ENCODE measurements at places on chromosomes 13 and 19. TPM values are rescaled to one million over a fixed set of nuclear protein-coding genes. Genes with fewer than 3 reads are reported as not detected.

Gene SYDE1
- not detected for total RNA-seq

Gene ATCAY
- total RNA-seq: not detected

- no peaks in the 10 kb centered on the region for H3K27me3 ChIP-seq
- H3K36me3 ChIP-seq: no peaks in the 10 kb centered on the region
Measured at GRCh38 chr13:26996965-26997752, 174.5 kb downstream of the USP12 start.

Gene SIGLEC8
- not detected for total RNA-seq

GRCh38 chr19:10431254-10431942 lies 11.1 kb downstream of the PDE4A start:
- DNase-seq: peak; percentile 61
- H3K36me3 ChIP-seq: no peaks in the 10 kb centered on the region
- H3K4me3 ChIP-seq: peak overlapping the region; percentile 54
- peaks cover 4% of the 10 kb centered on the region for H3K27me3 ChIP-seq
- H3K27ac ChIP-seq: peak overlapping the region; percentile 56

GRCh38 chr19:8148088-8148409 lies 1.3 kb downstream of the FBN3 start:
- DNase-seq: no peak
- no peak overlapping the region for H3K4me3 ChIP-seq
- no peaks in the 10 kb centered on the region for H3K4me1 ChIP-seq
- H3K27ac ChIP-seq: no peak overlapping the region
- H3K36me3 ChIP-seq: no peaks in the 10 kb centered on the region
- peaks cover 6% of the 10 kb centered on the region for H3K27me3 ChIP-seq

DNA sequence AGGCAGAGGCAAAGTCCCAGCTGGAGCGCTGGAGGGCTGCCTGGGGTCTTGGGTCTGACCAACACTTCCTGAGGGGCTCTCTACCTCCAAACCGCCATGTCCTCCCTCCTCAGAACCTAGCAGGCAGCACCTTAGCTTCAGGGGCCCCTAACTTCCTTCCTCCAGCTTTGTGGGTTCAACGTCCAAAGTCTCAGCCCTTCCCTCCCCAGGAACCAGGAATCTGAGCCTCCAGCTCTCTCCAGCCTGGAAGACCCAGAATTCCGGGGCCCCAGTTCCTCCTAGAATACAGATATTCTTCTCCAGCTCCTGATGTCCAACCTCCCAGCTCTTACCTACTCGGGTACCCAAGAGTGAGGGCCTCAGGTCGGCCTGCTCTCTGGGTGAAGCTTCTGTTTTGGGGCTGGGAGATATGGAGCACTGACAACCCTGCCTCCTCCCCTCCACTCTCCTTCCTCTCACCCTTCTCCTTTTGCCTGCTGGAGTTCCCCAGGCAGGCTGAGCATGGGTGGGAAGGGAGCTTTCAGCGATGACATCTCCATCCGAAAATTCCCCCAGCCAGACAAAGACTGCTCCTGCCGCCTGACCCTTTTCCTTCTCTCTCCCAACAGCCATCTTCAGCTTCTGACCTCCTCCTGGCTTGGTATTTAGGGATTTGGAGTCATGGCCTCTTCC lies 3.5 kb downstream of the TMEM150B start:
- no peaks in the 10 kb centered on the region for H3K36me3 ChIP-seq
- H3K27ac ChIP-seq: no peak overlapping the region
- H3K27me3 ChIP-seq: no peaks in the 10 kb centered on the region
- H3K4me1 ChIP-seq: no peaks in the 10 kb centered on the region
- no peak for DNase-seq

DNA sequence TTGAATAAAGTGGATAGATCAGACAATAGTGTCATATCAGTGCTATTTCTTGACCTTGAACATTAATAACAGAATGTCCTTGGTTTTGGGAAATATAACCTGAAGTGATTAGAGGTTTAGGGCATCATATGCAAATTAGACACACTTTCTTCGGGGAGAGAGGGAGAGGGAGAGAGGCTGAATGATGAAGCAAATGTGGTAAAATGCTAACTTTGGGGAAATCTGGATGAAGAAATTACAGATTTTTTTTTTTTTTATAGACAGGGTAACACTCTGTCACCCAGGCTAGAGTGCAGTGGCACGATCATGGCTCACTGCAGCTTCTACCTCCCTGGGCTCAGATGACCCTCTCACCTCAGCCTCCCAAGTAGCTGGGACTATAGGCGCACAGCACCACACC lies 3.9 kb upstream of the NCR1 start:
- no peaks in the 10 kb centered on the region for H3K27me3 ChIP-seq
- H3K4me3 ChIP-seq: no peak overlapping the region
- H3K27ac ChIP-seq: no peak overlapping the region
- no peak for DNase-seq
- H3K36me3 ChIP-seq: no peaks in the 10 kb centered on the region

GRCh38 chr13:52414963-52415362 lies 9.0 kb upstream of the THSD1 start:
- H3K4me1 ChIP-seq: no peaks in the 10 kb centered on the region
- H3K4me3 ChIP-seq: no peak overlapping the region
- H3K36me3 ChIP-seq: peaks cover 2% of the 10 kb centered on the region
- H3K27me3 ChIP-seq: no peaks in the 10 kb centered on the region
- H3K27ac ChIP-seq: no peak overlapping the region
- no peak for DNase-seq

GRCh38 chr13:73696271-73696670 lies 437.9 kb downstream of the KLF12 start:
- H3K4me1 ChIP-seq: no peaks in the 10 kb centered on the region
- H3K27me3 ChIP-seq: no peaks in the 10 kb centered on the region
- no peak overlapping the region for H3K4me3 ChIP-seq
- no peak for DNase-seq
- H3K27ac ChIP-seq: no peak overlapping the region

- no peak overlapping the region for H3K4me3 ChIP-seq
- H3K4me1 ChIP-seq: no peaks in the 10 kb centered on the region
- no peaks in the 10 kb centered on the region for H3K36me3 ChIP-seq
- no peak for DNase-seq
Measured at GRCh38 chr13:63605403-63605802, 2189.8 kb upstream of the PCDH20 start.

DNA sequence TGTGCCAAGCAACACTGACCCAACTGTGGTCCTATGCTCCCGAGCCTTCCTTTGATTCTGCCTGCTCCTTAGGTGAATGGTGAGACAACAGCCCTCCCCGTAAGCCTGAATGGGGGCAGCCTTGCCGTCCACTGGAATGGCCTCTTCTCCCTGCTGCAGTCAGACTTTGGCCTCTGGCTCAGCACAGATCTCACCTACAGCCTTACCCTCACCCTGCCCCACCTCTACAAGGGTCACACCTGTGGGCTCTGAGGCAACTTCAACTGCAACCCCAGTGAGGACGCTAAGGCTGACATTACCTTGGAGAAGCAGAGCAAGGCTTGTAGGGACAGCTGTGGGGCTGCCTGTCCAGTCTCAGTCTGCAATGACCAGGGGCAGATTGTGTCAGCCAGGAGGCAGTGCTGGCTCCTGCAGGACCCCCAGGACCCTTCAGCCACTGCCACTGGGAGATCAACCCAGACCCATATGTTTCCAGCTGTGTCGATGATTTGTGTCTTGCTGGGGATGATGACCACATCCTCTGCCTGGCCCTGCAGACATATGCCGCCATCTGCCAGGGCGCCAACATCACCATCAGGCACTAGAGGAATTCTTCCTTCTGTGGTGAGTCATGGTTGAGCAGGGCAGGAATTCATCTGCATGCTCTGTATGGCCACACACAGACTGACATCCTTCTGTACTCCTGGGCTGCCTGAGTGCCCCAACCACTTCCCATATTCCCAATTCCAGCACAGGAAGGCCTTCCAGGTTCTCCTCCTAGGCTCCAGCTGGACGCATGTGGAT lies 27.3 kb upstream of the FXYD3 start:
- no peaks in the 10 kb centered on the region for H3K27me3 ChIP-seq
- no peak overlapping the region for H3K27ac ChIP-seq
- no peak overlapping the region for H3K4me3 ChIP-seq
- no peak for DNase-seq
- peaks cover 21% of the 10 kb centered on the region for H3K4me1 ChIP-seq
- no peaks in the 10 kb centered on the region for H3K36me3 ChIP-seq

DNA sequence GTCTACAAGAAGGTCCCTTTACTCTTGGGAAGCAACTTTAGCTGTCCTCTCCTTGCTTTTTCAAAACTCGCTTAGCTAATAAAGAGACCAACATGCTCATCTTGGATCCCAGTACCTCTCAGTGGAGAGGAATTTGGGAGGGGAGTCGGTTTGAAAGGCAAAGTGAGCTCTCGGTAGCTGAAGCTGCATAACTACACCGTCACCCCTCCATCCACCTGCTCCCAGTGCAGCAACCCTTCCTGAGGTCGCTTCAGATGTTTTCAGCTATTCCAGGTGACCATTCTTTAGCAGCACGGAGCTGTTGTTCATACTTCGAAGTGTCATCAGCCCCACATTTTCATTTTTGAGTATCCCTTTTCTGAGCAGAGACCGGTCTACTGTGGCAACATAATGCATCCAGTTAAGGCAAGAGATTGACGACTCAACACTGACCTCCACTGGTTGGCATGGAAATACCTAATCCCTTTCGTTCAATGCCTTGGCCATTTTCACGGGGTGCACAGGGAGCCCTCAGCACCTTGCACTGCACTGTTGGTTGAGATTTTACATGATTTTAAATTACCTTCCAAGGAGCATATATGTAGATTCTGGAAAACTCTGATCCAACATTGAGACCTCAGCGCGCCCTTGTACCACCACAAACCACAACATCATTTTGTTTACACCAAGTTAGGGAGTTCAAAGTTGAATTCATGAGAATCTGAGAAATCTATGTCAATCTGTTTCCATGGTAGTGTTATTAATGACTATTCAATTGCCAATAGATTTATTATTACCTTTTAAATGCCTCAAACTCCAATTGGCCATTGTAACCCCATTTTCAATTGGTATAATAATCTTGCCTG lies 42.2 kb downstream of the DLEU7 start:
- no peak overlapping the region for H3K4me3 ChIP-seq
- H3K27ac ChIP-seq: no peak overlapping the region
- peaks cover 11% of the 10 kb centered on the region for H3K4me1 ChIP-seq

- peaks cover 12% of the 10 kb centered on the region for H3K36me3 ChIP-seq
Measured at GRCh38 chr19:7959211-7959610, 15.7 kb upstream of the TIMM44 start.

DNA sequence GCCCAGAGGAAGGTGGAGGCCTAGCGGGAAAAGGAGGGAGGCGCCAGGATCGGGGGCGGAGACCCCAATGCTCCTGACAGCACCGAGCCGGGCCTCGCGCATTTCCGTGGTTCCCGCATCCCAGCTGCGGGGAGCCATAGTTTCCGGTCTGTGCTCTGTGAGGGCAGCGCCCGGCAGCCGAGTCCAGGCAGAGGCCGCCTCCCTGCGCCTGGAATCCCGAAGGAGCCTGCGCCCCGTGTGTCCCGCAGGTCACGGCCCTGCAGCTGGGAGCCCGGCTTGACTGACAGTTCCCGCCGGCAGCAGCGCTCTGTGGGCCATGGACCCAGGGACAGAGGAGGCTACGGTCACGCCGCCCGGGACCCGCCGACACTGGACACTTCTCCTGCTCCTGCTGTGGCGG lies 74.6 kb upstream of the C13orf46 start:
- H3K27ac ChIP-seq: no peak overlapping the region
- no peaks in the 10 kb centered on the region for H3K36me3 ChIP-seq
- no peaks in the 10 kb centered on the region for H3K27me3 ChIP-seq

DNA sequence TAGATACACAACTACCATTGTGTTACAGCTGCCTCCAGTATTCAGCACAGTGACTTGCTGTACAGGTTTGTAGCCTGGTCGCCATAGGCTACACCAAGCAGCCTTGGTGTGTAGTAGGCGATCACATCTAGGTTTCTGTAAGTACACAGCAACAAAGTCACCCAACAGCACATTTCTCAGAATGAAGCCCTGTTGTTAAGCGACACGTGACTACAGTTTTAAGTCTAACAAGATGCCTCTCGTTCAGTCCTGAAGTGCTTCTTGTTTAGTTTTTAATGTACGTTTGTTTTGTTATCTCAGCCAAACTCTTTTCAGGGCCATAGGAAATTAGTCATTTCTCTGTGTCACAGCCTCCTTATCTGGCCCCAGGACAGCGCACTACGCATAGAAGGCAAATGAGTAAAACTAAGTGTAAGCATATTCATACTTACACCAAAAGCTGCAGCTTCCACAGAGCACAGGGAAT lies 50.0 kb upstream of the GPR183 start:
- no peaks in the 10 kb centered on the region for H3K36me3 ChIP-seq
- H3K4me3 ChIP-seq: no peak overlapping the region

Gene MYCBP2
- total RNA-seq: 152 TPM

GRCh38 chr19:53581871-53582279 lies 43.9 kb downstream of the ZNF331 start:
- H3K36me3 ChIP-seq: peaks cover 6% of the 10 kb centered on the region
- no peak overlapping the region for H3K4me3 ChIP-seq
- no peaks in the 10 kb centered on the region for H3K4me1 ChIP-seq
- H3K27ac ChIP-seq: no peak overlapping the region
- H3K27me3 ChIP-seq: no peaks in the 10 kb centered on the region

DNA sequence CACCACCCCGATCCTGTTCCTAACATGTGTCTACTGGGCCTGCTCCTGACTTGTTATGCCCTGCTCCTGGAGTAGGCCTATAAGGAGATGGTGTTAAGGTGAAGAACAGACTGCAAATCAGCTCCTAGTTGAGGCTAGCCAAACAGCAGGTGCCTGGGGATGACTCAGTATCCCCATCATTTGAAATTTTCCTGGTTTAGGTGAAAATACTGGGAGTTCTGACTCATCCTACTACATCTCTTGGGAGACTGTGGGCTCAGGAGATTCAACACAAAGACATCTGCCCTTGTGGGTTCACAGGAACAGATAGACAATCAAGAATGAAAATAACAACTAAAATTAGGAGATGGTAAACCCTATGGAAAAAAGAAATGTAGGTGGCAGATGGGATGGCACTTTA lies 41.2 kb downstream of the BRD4 start:
- no peaks in the 10 kb centered on the region for H3K27me3 ChIP-seq
- H3K4me1 ChIP-seq: peaks cover 75% of the 10 kb centered on the region
- no peak for DNase-seq
- no peak overlapping the region for H3K4me3 ChIP-seq

GRCh38 chr19:56842412-56842811 lies 1.9 kb upstream of the PEG3 start:
- H3K4me3 ChIP-seq: no peak overlapping the region
- H3K27ac ChIP-seq: no peak overlapping the region
- no peaks in the 10 kb centered on the region for H3K4me1 ChIP-seq
- no peaks in the 10 kb centered on the region for H3K36me3 ChIP-seq
- no peak for DNase-seq

DNA sequence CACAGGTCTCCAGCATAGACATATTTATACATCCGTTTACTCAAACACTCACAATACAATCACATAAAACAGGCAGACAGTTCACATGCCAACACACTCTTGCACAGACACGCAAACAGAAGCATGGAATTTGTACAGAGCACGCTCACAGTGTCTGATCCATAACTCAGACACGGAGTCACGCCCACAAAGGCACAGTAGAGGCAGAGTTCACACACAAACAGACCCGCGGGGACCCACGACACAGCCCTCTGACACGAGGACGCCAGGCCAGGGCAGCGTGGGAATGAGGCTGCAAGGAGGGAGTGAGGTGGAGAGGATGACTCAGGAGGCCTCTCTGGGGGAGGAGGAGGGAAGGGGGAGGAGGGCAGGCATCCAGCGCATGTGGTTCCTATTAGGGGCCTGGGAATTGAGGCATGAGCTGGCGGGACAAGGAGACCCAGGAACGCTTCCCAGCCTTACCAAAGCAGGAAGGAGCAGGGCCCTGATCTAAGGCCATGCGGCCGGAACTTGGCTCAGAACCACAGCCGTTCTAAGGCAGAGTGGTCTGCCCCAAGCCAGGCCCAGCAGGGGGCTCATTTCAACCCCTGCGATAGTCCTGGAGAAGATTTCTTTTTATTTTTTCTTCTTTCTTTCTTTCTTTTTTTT lies 9.1 kb upstream of the OLFM2 start:
- no peak overlapping the region for H3K4me3 ChIP-seq
- no peaks in the 10 kb centered on the region for H3K27me3 ChIP-seq
- DNase-seq: no peak
- no peak overlapping the region for H3K27ac ChIP-seq
- no peaks in the 10 kb centered on the region for H3K4me1 ChIP-seq

All from GM12878 (cell line).